T-helper 2 cell (primary cell): ENCODE measurements at places on chromosomes 7 and 10.

DNA sequence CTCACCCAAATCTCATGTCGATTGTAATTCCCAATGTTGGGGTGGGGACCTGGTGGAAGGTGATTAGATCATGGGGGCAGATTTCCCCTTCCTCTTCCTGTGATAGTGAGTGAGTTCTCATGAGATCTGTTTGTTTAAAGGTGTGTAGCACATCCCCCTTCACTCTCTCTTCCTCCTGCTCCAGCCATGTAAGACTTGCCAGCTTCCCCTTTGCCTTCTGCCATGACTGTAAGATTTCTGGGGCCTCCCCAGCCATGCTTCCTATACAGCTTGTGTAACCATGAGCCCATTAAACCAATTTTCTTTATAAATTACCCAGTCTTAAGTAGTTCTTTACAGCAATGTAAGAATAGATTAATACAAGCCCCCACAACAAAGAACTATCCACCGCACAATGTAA is 109.9 kb upstream of the JAZF1 start:
- no peak for DNase-seq

DNA sequence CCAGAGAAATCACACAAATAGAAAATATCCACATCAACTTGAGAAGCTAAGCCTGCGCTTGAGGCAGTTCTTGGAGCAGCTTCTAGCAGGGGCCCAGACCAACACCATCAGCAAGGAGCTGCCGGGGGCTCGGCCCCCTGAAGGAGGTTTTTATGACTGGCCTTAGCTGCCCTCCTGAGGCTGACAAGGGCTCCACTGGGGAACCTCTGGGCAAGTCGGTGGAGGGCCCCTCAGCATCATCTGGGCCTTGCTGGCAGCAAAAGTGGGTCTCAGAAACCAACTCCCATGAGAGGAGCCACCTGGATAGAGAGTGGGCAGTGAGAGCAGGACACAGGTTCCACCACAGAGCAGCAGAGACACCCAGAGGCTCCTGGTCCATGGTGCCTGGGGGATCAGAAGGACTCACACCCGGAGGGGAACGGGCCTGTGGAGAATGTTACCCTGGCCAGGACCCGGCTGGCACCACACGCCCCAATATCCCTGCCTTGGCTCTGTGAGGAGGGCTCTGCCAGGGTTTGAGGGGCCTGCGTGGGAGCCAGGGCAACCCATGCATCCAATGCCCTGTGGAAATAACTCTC is 55.9 kb downstream of the NEUROG3 start:
- DNase-seq, result no peak

GRCh38 chr7:110502888-110503465 is 588.0 kb upstream of the LRRN3 start:
- DNase-seq, result no peak

- no peak for DNase-seq
Observed at GRCh38 chr10:94138391-94138790, 144.7 kb downstream of the PLCE1 start.

- DNase-seq, result no peak
Observed at GRCh38 chr7:111753968-111754367, 191.7 kb upstream of the IMMP2L start.

DNA sequence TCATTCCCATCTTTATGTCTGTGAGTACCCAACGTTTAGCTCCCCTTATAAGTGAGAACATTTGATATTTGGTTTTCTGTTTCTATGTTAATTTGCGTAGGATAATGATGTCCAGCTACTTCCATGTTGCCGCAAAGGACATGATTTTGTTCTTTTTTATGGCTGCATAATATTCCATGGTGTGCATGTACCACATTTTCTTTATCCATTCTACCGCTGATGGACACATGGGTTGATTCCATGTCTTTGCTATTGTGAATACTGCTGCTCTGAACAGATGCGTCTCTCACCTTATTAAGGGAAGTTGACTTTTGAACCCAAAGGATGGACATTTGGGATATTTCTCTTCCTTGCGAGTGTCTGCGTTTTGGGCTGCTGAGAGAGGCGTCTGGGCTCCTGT is 50.2 kb downstream of the GTF2IRD1 start:
- DNase-seq, result no peak

GRCh38 chr10:30027057-30028005 is 32.1 kb downstream of the JCAD start:
- DNase-seq, result peak; percentile 78

GRCh38 chr10:78176320-78177317 is 143.0 kb downstream of the RPS24 start:
- DNase-seq, result no peak

- no peak for DNase-seq
Observed at GRCh38 chr10:119755446-119755845, 29.6 kb downstream of the INPP5F start.

GRCh38 chr10:15879663-15880062 is 19.4 kb upstream of the MINDY3 start:
- no peak for DNase-seq

DNA sequence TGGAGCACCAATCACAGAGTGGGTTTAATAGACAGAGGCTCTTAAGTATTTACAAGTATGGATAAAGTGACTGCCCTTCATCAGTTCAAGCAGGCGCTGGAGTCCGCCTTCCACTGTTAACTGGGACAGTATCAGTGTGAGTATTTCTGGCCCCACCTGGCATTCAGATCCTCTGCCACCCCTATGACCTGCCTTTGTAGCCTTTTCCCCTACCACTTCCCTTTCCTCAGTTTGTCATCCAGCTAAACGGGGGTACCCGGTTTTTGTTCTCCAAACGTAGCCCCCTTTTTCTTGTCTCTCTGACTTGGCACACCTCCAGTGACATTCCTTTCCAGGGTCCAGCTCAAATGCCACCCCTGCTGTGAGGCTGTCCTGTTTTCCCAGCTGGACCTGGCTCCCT is 134.4 kb downstream of the SNX10 start:
- DNase-seq, result no peak

- no peak for DNase-seq
Observed at GRCh38 chr7:132066761-132067171, 509.5 kb downstream of the PLXNA4 start.

GRCh38 chr7:133775201-133775600 is 351.9 kb upstream of the LRGUK start:
- no peak for DNase-seq

GRCh38 chr10:60917331-60918280 is 26.4 kb downstream of the RHOBTB1 start:
- no peak for DNase-seq

GRCh38 chr10:51000164-51000563 is 74.1 kb upstream of the PRKG1 start:
- DNase-seq, result no peak

DNA sequence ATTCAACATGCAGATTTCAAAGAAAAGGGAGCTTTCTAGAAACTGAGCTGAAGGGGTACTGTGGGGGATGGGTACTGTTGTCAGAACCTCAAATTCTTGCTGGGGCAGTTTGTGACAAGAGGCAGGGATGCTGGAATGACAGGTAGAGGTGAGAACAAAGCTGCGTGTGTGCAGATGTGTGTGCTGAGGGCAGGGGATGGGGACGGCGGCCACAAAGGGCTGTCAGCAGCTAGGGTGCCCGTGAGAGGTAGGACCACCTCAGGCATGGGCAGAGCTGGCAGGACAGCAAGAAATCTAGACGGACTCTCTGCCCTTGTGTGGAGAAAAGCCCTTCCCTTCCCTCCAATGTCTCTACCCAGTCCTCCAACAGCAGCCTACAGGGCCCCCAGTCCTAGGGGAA is 14.4 kb upstream of the BAZ1B start:
- no peak for DNase-seq

- DNase-seq, result no peak
Observed at GRCh38 chr7:149291036-149291780, 29.2 kb downstream of the ZNF783 start.

DNA sequence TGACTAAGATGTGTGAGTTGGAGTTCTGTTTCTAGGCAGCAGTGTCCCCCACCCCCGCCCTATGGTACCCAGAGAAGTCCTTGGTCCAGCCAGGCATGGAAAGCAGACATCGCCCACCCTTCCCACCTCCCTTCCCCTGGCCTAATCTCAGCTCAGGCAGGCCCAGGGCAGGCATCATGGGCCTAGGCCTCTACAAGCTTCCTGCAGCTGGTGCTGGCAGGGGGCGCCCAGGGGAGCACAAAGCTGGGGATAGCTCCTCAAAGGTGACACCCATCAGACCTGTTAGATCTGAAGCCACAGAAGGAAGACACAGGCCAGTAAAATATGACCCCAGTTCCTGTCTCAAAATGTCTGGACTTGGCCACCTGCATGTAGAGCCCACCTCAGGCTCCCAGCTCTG is 18.9 kb upstream of the UNC5B start:
- no peak for DNase-seq

GRCh38 chr10:77279207-77279606 is 358.4 kb downstream of the KCNMA1 start:
- DNase-seq, result peak; percentile 56

DNA sequence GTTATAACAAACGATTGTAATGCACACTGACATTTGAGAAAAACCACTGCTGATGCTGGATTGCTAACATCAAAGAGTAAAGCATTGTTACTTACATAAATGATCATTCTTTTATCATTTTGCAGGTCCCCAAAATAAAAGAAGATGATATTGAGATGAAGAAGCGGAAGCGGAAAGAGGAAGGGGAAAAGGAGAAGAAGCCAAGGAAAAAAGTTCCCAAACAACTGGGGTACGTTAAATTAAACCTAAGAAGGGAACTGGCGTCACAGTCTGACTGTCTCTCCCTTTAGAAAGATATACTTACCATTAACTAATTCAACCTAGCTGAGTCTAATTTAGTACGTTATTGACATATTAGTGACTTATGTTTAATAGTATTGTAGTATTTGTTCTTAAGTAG is 28.1 kb downstream of the UBN2 start:
- no peak for DNase-seq

GRCh38 chr10:4131407-4132215 is 346.6 kb upstream of the KLF6 start:
- no peak for DNase-seq

DNA sequence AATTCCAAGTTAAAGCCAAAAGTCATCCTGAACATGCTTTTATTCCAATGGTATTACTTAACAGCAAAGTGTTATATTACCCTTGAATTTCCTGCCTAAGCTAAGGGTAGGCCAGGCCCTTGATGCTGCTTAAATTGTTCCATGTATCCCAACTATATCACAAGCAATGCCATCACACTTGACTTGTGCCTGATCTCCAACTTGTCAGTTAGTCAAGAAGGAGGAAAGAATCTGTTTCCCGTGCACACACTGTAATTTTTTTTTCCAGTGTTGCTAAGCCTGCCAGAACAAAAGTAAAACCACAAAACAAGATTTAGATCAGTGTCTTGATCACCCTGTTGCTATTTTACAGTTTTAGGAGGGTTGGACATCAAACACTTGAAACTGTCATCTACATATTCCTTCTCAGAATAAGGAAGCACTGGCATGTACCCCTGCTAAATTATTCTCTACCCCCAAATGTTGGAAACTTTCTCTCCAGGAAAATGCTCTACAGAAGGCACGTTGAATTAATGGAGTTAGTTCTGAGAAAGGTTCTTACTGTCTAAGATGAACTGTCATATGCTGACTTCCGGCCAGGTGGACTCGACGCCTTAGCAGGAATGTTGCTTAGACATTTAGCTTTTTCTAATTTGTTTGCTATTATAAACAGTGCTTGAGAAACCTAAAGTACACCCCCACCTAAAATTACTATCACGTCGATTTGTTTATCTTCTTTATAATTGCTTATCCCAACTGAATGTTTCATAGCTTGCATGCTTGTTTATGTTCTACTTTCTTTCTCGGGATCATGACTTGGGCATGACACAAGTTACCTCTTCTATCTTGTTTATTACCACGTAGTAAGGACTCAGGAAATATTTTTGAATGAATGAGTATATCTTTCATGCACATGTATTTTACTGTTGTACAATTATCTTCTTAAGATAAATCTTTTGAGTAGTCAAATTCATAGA is 105.5 kb upstream of the ZNF438 start:
- no peak for DNase-seq

DNA sequence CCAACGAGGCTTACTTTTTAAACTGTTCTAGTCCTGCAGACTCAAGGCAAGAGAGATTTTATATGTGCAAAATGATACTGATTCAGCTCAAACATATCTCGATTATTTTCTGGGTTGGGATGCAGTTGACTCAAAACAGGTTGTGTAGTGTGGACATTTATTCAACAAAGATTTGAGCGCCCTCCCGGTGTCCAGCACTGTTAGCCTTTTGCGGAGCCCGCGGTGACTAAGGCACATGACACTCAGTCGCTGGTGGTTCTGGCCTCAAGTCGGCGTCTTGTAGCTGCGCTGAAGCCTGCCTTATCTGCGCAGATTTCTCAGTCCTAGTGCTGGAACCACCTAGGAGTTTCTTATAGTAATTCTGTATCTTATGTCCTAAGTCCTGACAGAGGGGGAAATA is 938 bp upstream of the CADPS2 start:
- DNase-seq, result no peak

DNA sequence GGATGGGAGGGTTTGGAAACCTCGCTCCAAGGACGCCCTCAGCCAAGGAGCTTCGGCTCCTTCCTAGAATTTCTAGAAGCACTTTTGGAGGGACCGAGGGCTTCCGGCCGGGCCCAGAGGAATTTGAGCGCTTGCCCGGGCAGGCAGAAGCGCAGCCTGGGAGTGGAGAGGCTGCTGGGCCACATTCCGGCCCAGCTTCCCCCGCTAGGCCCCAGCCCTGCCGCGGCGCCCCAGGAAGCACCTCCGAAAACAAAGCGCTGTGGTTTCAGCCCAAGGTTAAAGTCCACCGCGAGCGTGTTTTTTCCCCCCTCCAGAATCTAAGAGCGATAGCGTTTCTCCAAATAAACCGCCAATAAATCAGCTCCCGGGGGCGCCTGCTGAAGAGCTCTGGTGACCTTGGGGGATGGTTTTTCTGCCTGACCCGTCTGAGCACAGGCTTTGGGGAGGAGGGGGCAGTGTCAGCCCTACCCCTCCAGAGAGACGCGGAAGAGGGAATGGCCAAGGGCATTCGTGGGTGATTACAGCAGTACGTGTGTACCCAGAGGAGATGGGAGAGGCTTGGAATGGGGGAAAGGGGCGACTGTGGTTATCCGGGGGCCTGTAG is 5.7 kb upstream of the TNRC18 start:
- DNase-seq, result no peak

DNA sequence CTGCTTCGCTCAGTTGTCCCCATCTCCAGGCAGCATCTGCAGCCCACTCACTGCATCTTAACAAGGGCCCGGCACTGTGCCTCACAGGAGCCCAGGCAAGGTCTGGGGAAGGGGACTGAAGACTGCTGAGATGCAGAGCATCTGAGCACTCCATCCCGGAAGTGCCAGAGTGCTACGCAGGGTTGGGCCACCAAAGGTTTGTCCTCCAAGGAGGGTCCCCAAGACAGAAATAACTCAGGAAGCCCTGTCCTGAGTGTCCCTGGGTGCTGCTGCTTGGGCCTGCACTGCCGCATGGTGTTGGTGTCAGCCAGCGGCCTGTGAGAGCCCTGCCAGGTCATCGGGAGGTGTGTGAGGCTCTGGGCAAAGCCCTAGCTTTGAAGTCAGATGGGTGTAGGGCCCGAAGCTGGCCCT is 288.2 kb upstream of the ZMIZ1 start:
- DNase-seq, result no peak

GRCh38 chr7:87058744-87059524 is 520 bp downstream of the ELAPOR2 start:
- no peak for DNase-seq

GRCh38 chr10:132452651-132453469 is 55.9 kb downstream of the PWWP2B start:
- peak; percentile 90 for DNase-seq
